Stimulated activated naive CD8-positive, alpha-beta T cell treated with anti-CD3 and anti-CD28 coated beads, Interleukin-15, amount 100 ng/mL, for 72 hours (primary cell): ENCODE measurements at places on chromosomes 13 and 19.

- no peak for DNase-seq
Observed at GRCh38 chr13:49356223-49356622, 87.6 kb downstream of the CAB39L start.

DNA sequence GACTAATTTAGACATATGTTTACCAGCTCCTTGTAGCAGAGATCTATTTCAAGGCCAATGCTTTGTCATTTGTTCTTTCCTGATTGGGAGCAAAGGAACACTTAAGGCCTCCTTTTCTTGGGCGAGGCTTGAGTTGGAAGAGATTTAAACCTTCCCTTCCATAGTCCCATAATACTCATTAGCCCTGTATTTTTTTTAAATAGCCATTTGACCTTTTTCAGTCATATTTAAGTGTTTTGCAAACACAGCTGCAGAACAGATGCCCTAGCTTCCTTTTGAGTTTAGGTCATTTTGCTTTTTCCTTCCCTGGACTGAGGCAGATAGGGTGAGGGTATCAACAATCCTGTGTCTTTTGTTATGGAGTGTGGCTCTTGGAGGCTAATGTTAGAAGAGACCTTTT lies 198.3 kb downstream of the NBEA start:
- DNase-seq, result no peak

GRCh38 chr19:40600570-40601133 lies 517 bp upstream of the LTBP4 start:
- DNase-seq, result no peak

GRCh38 chr19:51078731-51079130 lies 4.0 kb downstream of the KLK14 start:
- DNase-seq, result no peak

GRCh38 chr19:46000491-46001246 lies 5.4 kb downstream of the CCDC61 start:
- DNase-seq, result peak; percentile 41

DNA sequence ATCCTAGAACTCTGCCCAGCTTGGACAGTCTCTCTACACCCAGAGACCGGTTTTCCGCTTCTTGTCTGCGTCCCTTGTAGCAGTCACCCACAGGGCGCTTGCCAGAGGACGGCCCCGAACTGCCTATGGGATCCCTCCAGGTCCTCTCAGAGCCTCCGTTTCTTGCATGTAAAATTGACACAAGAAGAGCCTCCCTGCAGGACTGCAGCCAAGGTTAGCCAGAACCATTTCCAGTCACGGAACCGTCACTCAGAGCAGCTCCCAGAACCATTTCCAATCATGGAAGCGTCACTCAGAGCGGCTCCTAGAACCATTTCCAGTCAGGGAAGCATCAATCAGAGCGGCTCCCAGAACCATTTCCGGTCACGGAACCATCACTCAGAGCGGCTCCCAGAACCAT lies 65.5 kb downstream of the ATP11A start:
- DNase-seq, result no peak

DNA sequence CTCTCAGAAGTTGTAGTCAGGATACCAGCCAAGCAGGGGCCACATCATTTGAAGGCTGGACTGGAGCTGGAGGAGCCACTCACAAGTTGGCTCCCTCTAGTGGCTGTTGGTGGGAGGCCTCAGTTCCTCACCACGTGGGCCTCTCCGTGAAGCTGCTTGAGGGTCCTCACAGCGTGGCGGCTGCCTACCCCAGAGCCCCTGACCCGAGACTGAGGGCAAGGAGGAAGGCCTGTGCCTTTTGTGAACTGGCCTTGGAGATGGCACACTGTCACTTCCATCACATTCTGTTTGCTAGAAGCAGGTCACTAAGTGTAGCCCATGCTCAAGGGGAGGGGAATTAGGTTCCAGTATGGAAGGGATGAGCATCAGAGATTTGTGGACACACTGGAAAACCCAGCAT lies 14.6 kb downstream of the GNA11 start:
- DNase-seq, result peak; percentile 62

GRCh38 chr13:99442273-99442895 lies 58.9 kb upstream of the TM9SF2 start:
- no peak for DNase-seq

DNA sequence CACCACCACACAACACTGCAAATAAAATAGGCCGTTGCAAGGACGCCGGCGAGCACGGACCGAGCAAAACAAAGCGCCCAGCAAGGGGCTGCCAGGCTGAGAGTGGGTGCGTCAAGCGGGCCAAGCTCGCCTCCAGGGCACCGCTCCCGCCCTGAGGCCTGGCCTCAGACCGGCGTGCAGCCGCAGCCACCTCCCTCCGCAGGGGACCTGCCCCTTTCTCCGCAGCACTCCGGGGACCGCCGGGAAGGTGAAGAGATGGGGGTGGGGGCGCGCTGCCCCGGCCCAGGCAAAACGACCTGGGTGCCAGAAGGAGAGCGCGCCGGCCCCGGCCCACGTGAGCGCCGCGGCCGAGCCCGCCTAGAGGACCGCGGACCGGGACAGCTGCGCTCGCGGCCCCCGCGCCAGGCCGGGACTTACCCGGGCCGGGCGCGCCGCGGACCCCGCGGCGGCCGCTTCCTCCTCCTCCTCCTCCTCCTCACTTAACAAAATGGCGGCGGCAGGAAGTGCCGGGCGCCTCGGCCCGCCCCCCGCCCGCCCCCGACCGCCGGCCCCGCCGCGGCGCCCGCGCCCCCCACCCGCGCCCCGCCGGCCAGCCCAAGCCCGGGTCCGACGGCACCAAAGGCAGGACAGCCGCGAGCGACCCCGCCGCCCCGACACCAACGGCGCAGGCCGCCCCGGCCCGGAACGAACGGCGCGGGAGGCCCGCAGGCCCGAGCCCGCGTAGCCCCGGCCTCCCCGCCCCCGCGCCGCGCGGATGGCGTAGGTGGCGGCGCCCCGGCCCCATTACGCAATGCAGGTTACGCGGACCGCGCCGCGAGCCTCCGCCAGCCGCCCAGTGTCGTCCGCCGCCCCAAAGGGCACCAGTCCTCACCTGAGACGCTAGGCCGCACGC lies 674 bp downstream of the BRD4 start:
- DNase-seq, result peak; percentile 78

DNA sequence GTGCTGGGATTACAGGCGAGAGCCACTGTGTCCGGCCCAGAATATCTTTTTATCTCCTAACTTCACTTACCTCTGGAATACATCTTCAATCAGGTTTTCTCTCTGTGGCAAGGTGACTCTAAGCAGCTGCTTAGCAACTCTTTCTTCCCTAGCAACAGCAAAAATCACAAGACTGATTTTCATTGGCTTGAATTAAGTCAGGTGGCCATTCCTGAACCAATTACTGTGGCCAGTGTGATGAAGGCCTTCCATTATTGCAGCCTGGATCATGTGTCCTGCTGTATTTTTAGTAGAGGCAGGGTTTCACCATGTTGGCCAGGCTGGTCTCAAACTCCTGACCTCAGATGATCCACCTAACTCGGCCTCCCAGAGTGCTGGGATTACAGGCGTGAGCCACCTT lies 9.0 kb upstream of the LTBP4 start:
- DNase-seq, result no peak

GRCh38 chr19:55257461-55258420 lies 1.1 kb downstream of the PPP6R1 start:
- DNase-seq, result peak; percentile 43

GRCh38 chr13:44399074-44399473 lies 25.4 kb downstream of the SERP2 start:
- no peak for DNase-seq

DNA sequence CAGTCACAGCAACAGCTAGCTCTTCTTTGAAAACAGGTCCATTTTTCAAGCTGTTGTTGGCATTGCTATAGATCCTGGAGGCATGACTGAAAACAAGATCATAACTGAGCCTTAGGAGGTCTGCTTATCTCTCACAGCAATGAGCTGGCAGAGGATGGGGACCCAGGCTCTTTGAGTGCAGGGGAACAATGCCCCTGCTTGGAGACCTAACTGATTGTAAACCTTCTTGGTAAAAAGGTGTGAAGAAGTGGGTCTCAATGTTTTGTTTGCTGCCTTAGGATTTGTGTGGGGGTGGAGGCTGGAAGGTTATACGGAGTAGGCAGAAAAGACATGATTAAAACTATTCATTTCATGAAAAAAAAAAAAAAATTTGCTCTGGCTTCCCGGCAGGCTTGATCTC lies 94.6 kb downstream of the EFNB2 start:
- DNase-seq, result no peak

GRCh38 chr13:48641404-48641803 lies 12.3 kb upstream of the CYSLTR2 start:
- no peak for DNase-seq

- peak; percentile 46 for DNase-seq
Observed at GRCh38 chr19:45179072-45179891, 698 bp downstream of the BLOC1S3 start.

DNA sequence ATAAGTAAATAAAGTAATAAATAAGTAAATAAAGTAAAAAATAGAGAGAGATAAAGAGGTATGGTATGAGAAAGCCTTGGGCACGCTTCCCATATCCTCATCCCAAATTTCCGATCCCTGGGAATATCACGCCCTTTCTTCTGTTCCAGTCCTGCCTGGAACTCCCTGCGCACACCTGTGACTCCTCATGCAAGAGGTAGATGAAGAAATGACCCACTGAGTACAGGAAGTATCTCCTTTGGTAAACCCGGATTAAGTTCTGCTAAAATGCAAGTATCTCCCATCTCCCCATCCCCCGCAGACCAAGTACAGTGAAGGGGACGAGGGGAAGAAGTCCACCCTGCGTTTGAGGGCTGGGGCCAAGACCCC lies 399 bp upstream of the ZNF136 start:
- no peak for DNase-seq

- DNase-seq, result no peak
Observed at GRCh38 chr19:24029941-24030636, 56.9 kb upstream of the ZNF254 start.

DNA sequence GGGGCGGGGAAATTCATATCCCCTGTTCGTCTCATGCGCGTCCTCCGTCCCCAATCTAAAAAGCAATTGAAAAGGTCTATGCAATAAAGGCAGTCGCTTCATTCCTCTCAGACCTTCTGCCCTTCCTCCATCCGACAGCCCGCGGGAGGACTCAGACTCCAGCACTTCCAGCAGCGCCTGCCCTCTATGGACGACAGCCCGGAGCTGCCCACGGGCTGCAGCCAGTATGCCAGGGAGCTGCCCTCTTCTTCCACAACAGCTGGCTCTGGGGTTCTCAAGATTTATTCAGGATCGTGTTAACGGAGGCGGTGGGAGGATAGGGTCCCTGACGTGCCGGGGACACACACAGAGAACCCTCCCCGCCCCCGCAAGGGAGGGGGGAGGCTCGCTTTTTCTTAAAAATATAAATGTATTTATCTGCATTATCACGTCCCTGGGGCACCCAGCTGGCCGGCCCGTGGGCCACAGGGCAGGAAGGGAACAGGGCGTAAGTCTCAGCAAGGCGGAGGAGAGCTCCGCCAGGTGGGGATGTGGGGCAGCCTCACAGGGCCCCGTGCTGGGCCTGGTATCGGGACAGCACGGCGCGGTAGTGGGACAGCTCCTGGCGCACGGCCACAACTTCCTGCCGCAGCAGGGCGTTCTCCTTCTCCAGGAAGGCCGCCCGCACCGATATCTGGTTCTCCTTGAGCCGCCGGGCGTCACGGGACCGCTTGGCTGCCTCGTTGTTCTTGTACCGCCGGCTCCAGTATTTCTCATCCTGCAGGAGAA lies 6.7 kb downstream of the DBP start:
- DNase-seq, result no peak

DNA sequence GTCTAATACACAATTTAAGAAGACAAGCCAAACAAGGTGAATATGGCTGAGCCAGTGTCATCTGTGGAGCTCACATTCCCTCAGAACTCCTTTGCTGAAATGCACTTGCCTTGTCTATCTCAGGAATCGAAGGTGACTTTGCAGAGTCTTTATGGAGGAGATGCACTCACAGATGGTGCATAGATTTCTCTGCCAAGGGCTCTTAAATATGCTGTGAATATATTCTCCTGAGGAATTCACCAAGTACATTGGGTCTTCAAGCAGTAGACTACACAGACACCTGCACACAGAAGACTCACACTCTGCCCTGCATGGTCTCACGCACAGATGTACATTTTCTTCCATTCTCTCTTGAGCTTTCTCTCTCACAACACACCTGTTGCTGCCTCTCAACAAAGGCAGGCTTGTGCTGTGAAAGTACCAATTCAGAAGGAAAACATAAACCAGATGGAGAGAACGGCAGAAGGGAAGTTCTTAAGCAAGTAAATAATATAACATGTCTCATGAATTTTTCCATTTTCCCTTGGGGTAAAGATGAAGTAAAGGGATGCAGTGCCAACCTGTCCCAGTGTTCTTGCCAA lies 174.7 kb downstream of the DLEU7 start:
- DNase-seq, result no peak

- DNase-seq, result no peak
Observed at GRCh38 chr13:30600496-30600895, 17.2 kb upstream of the USPL1 start.

DNA sequence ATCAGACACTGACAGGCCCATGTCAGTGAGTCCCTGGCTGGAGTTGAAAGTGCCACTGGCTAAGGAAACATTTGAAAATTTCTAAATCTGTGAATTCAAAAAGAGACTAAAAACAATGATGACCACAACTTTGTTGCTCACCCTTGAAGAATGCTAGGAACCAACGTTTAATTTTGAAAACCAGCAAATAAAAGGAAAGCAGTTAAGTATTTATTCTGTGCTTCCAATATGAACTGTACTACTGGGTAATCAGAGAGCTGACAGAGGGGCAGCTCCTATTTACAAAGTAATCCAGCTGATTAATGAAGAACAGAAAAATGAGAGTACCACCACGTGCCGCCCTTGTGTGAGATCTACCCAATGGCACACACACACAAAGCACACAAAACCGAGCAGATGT lies 44.7 kb upstream of the LATS2 start:
- DNase-seq, result no peak

GRCh38 chr13:109630271-109630670 lies 156.1 kb downstream of the IRS2 start:
- no peak for DNase-seq

DNA sequence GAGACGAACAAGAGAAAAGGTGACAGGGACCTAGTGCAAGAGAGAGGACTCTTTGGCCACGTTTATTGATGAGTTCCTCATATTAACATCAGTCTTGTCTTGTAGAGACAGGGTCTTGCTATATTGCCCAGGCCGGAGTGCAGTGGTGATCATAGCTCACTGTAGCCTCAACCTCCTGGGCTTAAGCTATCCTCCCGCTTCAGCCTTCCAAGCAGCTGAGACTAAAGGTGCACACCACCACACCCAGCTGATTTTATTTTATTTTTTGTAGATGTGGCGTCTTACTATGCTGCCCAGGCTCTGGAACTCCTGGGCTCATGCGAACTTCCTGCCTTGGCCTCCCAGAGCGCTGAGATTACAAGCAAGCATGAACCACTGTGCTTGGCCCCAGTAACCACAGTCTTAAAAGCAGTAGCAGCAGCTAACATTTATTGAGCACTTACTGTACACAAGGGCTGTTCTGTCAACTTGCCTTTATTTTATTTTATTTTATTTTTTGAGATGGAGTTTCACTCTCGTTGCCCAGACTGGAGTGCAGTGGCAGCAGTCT lies 1.1 kb upstream of the SH2D3A start:
- DNase-seq, result no peak

DNA sequence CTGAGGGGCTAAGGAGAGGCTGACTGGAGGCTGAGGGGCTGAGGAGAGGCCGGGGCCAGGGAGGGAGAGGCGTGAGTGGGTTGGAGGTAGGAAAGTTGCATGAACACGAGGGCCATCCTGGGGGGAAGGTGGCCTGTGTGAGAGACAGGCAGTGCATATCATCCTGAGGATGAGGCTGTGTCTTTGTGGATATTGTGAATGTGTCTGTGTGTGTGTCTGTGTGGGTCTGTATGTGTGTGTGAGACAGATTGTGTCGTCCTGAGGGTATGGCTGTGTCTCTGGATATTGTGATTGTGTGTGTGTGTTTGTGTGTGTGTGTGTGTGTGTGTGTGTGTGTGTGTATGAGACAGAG lies 422 bp downstream of the ZNF71 start:
- DNase-seq, result no peak
